ENCODE measurements at places on chromosomes 5 and 9. TPM values are rescaled to one million over a fixed set of nuclear protein-coding genes. Genes with fewer than 3 reads are reported as not detected.

DNA sequence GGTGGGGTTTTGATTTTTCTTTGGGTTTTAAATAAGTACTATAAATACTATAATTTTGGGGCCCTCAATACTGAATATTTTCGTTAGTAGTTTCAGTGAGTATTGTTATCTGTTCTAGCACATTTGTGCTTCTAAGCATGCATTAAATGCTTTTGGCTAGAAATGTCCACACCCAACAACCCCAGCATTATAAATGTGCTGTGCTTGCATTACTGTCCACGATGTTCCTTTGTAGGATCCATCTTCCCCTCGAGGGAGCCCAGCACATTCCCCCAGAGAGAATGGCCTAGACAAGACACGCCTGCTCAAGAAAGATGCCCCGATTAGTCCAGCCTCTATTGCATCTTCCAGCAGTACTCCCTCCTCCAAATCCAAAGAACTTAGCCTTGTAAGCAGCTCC lies 134.7 kb downstream of the TLE4 start:
- H3K27ac ChIP-seq = no peak overlapping the region
- H3K4me1 ChIP-seq = no peaks in the 10 kb centered on the region
- DNase-seq = no peak
- peaks cover 7% of the 10 kb centered on the region for H3K36me3 ChIP-seq
- H3K27me3 ChIP-seq = no peaks in the 10 kb centered on the region
- no peak overlapping the region for H3K4me3 ChIP-seq

MAP1B gene
- total RNA-seq = 59.4 TPM

- no peaks in the 10 kb centered on the region for H3K4me1 ChIP-seq
- no peaks in the 10 kb centered on the region for H3K36me3 ChIP-seq
- DNase-seq = no peak
- no peak overlapping the region for H3K27ac ChIP-seq
Observed at GRCh38 chr9:72278959-72279358, 86.0 kb downstream of the ZFAND5 start.

DNA sequence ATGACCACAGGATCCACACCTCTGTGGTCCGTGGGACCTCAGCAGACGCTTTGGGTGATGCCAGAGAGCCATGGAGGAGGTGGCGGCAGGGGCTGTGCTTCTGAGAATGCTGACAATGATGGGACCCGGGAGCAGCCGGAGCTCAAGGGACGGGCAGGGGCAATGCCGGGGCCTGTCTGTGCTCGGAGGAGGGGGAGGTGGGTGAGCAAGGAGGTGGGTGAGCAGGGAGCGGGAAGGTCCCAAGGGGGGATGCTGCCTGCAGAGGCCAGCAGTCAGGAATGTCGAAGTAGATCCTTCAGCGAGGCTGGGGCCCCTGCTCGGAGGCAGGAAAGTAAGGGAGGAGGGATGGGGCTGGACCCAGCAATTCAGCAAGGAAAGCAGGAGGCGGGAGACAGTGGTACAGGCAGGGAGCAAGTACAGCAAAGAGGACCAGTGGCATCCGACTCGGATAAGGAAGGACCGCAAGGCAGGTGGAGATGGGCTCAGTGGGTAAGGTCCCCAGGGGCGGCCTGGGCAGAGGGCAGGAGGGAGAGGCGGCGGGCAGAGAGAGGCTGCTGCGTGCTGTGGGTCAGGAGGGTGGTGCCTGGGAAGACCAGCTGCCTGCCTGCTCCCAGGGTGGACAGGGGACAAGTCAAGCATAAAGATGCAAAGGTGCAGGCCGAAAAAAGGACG lies 49.0 kb downstream of the ADAMTS2 start:
- DNase-seq = no peak
- no peaks in the 10 kb centered on the region for H3K4me1 ChIP-seq
- no peaks in the 10 kb centered on the region for H3K36me3 ChIP-seq
- H3K4me3 ChIP-seq = no peak overlapping the region

DNA sequence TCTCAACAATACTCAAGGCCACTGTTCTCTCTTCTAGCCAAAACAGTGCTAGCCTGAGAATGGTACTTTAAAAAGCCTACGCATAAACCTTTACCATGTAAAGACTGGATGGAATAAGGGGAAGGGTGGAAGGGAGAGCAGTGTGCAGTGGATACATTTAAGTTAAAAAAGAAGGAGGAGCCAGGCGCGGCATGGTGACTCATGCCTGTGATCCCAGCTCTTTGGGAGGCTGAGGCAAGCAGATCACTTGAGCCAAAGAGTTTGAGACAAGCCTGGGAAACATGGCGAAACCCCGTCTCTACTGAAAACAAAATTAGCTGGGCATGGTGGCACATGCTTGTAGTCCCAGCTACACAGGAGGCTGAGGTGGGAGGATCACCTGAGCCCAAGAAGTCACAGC lies 127.7 kb upstream of the KIF2A start:
- no peaks in the 10 kb centered on the region for H3K4me1 ChIP-seq
- no peak overlapping the region for H3K27ac ChIP-seq
- H3K27me3 ChIP-seq = no peaks in the 10 kb centered on the region
- DNase-seq = no peak
- H3K36me3 ChIP-seq = no peaks in the 10 kb centered on the region

- no peaks in the 10 kb centered on the region for H3K27me3 ChIP-seq
- H3K36me3 ChIP-seq = peaks cover 10% of the 10 kb centered on the region
- DNase-seq = no peak
- H3K4me3 ChIP-seq = peak overlapping the region; percentile 70
- H3K27ac ChIP-seq = peak overlapping the region; percentile 89
- H3K4me1 ChIP-seq = peaks cover 42% of the 10 kb centered on the region
Observed at GRCh38 chr9:127769929-127770582, 8.4 kb downstream of the SH2D3C start.

SLC6A7 gene
- total RNA-seq = not detected

DNA sequence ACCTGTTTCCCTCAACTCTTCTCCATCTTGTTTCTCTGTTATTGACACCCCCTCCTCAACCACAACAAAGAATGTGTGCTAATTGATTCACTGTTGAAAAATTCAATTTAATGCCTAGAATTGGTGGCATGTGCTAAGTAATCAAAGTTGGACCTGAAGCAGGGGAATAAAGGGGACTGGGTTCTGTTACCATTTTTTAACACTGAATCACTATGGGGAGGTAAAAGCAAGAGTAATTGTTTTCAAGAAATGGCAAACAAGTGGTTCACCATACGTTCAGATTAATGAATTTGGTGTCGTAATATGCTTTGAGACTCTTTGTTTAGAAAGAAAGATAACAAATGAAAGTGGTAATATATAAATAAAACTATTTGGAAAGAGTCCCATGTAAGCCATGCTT lies 17.0 kb upstream of the SSBP2 start:
- no peak for DNase-seq

DNA sequence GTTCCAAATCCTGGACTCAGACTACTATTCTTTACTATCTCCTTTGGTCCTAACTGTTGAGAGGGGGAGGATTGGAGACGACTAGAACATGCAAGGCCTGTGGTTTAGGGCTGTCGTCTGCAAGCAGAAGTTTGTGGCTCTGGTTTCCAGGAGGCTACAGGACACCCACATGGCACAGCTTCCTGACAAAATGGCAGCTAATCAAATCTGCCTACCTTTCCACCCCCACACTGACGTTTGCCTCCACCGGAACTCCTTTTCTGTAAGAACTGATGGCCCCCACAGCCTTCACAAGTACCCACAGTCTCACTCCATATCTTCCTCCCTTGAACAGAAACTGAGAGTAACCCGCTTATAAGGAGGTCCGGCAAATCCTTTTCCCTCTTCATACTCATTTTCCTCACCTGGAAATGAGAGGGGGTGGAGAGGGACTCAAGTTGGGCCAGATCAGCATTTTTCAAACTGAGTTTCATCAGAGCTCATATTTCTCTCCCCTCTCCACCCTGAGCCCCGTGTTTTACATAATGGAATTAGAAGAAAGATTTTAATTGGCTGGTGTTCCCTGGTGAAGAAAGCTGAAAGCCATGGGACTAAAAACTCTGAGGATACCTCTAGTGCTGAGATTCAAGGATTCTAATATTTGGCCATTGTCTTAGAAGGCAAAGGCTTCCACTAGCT lies 5.2 kb downstream of the SLC31A2 start:
- DNase-seq = peak; percentile 45
- H3K27ac ChIP-seq = no peak overlapping the region
- H3K4me1 ChIP-seq = peaks cover 10% of the 10 kb centered on the region
- H3K4me3 ChIP-seq = no peak overlapping the region

DNA sequence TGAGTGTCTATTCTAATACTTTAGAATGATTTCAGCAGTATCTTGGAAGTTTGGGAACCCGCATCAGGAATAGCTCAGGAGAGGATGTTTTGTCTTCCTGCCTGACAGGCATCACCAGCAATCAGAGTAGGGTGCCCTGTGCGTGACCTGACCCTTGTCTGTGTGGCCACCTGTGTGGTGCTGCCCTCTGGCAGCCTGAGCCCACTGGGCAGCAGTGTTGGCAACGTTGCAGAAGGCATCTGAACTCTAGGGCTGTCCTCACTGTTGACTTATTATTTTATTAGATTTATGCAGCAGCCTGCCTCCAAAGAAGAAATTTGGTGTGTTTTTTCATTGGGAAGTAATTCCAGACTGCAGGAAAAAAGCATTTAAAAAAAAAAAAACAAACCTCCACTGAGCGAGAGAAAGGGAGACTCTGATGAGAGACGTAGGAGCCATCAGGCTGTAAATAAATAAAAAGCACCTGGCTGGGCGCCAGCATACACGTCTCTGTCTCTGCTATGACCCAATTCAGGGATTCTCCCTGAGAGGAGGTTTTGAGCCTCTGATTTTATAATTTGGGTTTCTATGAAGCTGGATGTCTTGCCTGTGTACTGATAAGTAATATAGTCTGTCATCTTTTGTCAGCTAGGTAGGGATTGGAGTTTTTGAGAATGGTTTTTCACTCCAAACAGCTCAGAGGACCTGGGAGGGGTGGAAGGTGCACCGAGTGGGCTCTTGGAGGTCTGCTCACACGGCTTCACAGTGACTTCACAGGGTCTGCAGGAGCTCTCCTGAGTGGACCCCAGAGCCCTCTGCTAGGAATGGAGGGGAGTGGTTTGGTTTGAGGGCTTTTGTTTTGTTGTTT lies 49.0 kb downstream of the FAM78A start:
- H3K4me3 ChIP-seq = no peak overlapping the region
- peak overlapping the region; percentile 84 for H3K27ac ChIP-seq
- peaks cover 25% of the 10 kb centered on the region for H3K36me3 ChIP-seq

CERT1 gene
- total RNA-seq = 64.6 TPM

GRCh38 chr9:99828054-99828416 lies 6.3 kb downstream of the NR4A3 start:
- no peak overlapping the region for H3K4me3 ChIP-seq
- no peaks in the 10 kb centered on the region for H3K36me3 ChIP-seq
- DNase-seq = no peak
- peaks cover 30% of the 10 kb centered on the region for H3K4me1 ChIP-seq
- no peak overlapping the region for H3K27ac ChIP-seq

All from upper lobe of left lung (tissue), 6 donors.